ENCODE measurements at places on chromosomes 3 and 15. TPM values are rescaled to one million over a fixed set of nuclear protein-coding genes. Genes with fewer than 3 reads are reported as not detected.
A peak's percentile ranks its signal among the peaks of the same experiment; 100 is the strongest.

PATL2 gene
- 0.35 TPM for total RNA-seq

GABRA5 gene
- 15.5 TPM for total RNA-seq

GRCh38 chr3:30676424-30677346 lies 70.3 kb downstream of the TGFBR2 start:
- peaks cover 36% of the 10 kb centered on the region for H3K36me3 ChIP-seq
- H3K27me3 ChIP-seq: no peaks in the 10 kb centered on the region
- H3K27ac ChIP-seq: no peak overlapping the region
- H3K4me3 ChIP-seq: no peak overlapping the region
- H3K4me1 ChIP-seq: peaks cover 12% of the 10 kb centered on the region
- no peak for DNase-seq

DNA sequence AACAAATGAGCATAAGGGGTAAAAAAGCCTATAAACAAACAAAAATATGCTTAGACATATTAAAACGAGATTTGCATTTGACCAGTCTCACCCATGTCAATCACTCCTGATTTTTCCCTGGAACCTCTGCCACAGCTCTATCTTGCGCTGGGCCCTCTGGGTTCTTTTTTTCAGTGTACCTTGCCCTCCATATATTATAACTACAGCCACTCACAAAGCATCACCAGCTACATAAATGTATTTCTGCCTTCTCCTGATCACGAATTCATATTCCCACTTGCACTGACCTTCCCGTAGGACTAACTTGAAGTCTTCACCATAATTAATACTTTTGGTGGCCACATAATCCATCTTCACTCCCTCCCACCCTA lies 395.6 kb upstream of the ROBO2 start:
- H3K36me3 ChIP-seq: no peaks in the 10 kb centered on the region
- H3K27me3 ChIP-seq: no peaks in the 10 kb centered on the region
- H3K4me3 ChIP-seq: no peak overlapping the region
- no peak for DNase-seq
- no peaks in the 10 kb centered on the region for H3K4me1 ChIP-seq

- H3K27me3 ChIP-seq: no peaks in the 10 kb centered on the region
- H3K36me3 ChIP-seq: no peaks in the 10 kb centered on the region
- no peak overlapping the region for H3K27ac ChIP-seq
- no peak for DNase-seq
These were observed 76.1 kb upstream of the GAP43 start for GRCh38 chr3:115547207-115547606.

DNA sequence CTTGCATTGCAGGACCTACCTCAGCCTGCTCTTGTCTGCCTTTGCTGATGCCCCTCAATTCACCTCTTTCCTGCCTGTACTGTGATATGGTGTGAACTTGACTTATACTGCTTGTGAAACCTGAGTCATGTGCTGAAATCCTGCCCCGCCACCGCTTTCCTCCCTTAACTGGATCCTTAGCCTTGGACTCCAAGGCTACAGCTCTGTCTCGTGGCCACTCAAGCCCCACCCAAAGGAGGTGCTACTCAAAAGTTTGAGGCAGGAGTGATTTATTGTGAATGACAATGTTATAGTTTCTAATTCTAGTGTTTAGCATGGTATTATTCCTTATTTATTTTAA lies 56.1 kb downstream of the MYZAP start:
- no peak overlapping the region for H3K4me3 ChIP-seq
- H3K27me3 ChIP-seq: no peaks in the 10 kb centered on the region
- no peaks in the 10 kb centered on the region for H3K4me1 ChIP-seq
- no peaks in the 10 kb centered on the region for H3K36me3 ChIP-seq
- peak; percentile 18 for DNase-seq

- H3K27ac ChIP-seq: no peak overlapping the region
- peak; percentile 16 for DNase-seq
- H3K36me3 ChIP-seq: no peaks in the 10 kb centered on the region
These were observed 622 bp downstream of the NAALADL2 start for GRCh38 chr3:174859756-174860155.

DNA sequence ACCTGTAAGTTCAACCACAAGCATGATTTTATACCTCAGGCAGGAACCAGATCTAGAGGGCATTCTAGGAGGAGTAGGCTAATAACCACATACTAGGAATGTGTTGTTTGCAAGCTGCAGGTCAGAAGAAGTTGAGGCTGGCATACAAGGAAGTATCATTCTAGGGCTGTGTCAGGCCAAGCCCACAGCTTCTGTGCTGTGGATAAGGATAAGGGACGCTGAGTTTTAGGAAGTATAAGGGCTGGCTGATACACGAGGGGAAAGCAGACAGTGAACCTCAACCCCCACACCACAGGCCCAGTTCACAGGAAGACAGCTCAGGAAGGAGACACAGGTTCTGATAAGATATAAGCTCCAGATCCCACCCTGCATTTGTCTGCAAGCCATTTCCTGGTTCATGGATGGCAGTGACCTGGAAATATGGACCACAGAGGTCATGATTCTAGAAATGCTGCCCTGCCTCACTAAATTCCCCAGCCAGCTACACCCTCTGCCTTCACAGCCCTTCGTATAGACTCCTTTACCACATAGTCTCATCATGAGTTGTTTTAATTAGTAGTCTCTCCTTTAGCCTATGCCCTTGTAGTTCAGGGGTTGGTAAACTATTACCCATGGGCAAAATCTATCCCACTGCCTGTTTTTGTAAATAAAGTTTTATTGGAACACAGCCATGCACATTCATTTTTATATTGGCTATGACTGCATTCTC lies 260.7 kb downstream of the OPA1 start:
- no peak overlapping the region for H3K4me3 ChIP-seq
- H3K36me3 ChIP-seq: no peaks in the 10 kb centered on the region
- no peak for DNase-seq
- H3K27ac ChIP-seq: no peak overlapping the region

Measured in GM23338 (cell line).